ENCODE measurements at places on chromosomes 4 and X.

DNA sequence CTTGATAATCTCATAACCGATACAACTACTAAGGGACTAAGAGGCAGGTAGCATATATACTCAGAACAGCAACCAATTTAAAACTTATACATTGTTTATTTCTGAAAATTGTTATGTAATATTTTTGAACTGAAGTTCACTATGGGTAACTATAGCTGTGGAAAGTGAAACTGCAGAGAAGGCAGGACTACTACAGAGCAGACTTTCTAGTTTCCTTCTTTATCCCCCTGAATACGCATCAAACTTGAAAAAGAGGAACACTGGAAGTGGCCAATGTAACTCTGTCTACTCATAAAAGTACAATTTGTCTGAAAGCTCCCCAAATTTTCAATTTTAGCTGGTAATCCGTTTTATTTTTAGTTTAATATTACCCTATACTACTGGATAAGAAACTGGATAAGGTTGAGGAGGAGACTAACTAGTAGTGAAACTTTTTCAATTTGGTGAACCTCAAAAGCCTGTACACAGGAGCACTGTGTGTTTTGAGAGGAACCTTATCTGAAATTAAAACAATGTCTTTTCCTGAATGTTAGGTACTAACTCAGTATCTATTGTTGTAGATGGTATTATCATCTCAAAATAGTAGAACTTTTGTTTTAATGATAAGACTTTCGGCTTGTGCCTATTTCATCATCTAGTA is 225.8 kb downstream of the GABRG1 start:
- H3K27ac ChIP-seq: no peak overlapping the region
- no peaks in the 10 kb centered on the region for H3K4me1 ChIP-seq
- no peak for DNase-seq
- H3K36me3 ChIP-seq: no peaks in the 10 kb centered on the region
- no peak overlapping the region for H3K4me3 ChIP-seq

- H3K4me3 ChIP-seq: no peak overlapping the region
- no peaks in the 10 kb centered on the region for H3K27me3 ChIP-seq
- H3K4me1 ChIP-seq: no peaks in the 10 kb centered on the region
- no peak overlapping the region for H3K27ac ChIP-seq
These were observed 39.2 kb upstream of the HS3ST1 start for GRCh38 chr4:11467931-11468330.

GRCh38 chr4:185011408-185011807 is 6.9 kb upstream of the HELT start:
- H3K27ac ChIP-seq: no peak overlapping the region
- H3K4me1 ChIP-seq: no peaks in the 10 kb centered on the region
- no peaks in the 10 kb centered on the region for H3K27me3 ChIP-seq
- DNase-seq: no peak
- H3K4me3 ChIP-seq: no peak overlapping the region

GRCh38 chrX:20595928-20596575 is 329.3 kb upstream of the RPS6KA3 start:
- H3K36me3 ChIP-seq: no peaks in the 10 kb centered on the region
- no peak overlapping the region for H3K4me3 ChIP-seq
- H3K4me1 ChIP-seq: no peaks in the 10 kb centered on the region
- H3K27ac ChIP-seq: no peak overlapping the region
- H3K27me3 ChIP-seq: no peaks in the 10 kb centered on the region

DNA sequence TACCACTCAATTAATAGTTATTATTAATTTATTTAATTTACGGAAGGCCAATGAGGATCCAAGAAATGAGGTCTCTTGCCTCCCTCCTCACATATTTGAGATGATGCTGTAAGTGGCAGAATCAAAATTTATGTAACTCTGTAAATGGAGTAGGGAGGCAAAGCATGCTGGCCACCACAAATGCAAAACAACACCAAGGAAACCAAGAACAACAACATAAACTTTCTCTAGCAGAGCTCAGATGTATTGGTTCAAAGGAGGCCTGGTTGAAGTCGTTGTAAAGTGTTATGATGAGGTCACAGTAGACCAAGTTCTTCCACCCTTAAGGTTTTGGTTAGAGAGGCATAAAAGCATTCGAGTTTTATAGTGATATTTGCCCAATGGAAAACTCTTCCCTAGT is 194.8 kb upstream of the FAT1 start:
- H3K27ac ChIP-seq: no peak overlapping the region
- no peak for DNase-seq
- no peaks in the 10 kb centered on the region for H3K36me3 ChIP-seq
- H3K4me1 ChIP-seq: no peaks in the 10 kb centered on the region
- H3K4me3 ChIP-seq: no peak overlapping the region

DNA sequence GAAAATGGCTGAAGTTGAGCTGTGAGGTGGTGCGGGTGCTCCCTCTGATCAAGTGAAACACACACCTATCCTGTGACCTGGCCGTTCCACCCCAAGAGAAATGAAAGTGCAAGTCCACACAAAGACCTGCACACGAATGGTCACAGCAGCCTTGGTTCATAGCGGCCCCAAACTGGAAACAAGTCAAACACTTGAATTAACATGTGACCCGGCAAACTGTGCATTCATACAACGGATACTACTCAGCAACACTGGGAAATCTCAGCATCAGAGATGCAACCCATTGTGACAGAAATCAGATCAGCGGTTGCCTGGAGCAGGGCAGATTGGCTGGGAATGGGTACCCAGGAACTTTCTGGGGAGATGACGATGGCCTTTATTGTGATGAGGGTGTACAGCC is 7.6 kb downstream of the G6PD start:
- H3K36me3 ChIP-seq: no peaks in the 10 kb centered on the region
- peaks cover 14% of the 10 kb centered on the region for H3K4me1 ChIP-seq
- no peak for DNase-seq
- H3K27me3 ChIP-seq: no peaks in the 10 kb centered on the region
- no peak overlapping the region for H3K27ac ChIP-seq
- no peak overlapping the region for H3K4me3 ChIP-seq

DNA sequence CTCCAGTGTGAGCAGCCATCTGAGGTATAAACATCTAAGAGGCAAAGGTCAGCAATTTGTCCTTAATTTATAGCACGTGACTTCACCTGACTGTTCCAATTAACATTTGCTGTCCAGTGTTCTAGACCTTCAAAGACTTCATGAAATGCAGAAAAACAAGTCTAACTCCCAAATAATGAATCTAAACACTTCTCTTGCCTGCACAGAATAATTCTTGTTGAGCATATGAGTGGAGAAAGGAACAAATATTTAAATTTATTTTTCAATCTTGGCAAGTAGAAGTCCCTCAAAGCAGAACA is 12.0 kb downstream of the RFC1 start:
- no peak for DNase-seq
- peaks cover 3% of the 10 kb centered on the region for H3K4me1 ChIP-seq
- H3K27me3 ChIP-seq: no peaks in the 10 kb centered on the region
- peak overlapping the region; percentile 76 for H3K27ac ChIP-seq
- H3K4me3 ChIP-seq: peak overlapping the region; percentile 3
- H3K36me3 ChIP-seq: no peaks in the 10 kb centered on the region

DNA sequence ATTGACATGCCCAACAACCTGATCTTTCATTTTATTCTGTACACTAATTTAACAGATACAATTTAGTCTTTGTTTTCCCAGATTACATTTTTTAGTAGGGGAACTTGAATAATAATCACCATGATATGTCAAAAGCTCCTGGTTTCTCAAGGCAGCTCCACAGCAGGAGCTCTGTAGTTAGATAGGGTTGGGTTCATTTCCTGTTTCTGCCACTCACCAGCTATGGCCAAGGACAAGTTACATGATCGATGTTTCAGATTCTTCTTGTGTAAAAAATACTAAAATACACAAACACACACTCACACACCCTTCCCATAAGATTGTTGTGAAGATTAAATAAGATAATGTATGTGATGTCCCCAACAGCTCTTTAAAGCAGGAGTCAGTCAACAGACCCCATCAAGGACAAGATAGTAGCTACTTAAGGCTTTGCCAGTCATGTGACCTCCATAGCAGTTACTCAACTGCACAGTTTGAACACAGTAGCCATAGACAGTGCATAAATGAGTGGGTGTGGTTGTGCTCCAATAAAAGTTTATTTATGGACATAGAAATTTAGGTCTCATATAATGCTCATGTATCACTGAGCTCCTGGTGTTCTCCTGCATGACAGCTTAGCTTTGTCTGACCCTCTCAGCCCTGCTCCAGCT is 18.4 kb downstream of the GUCY1A1 start:
- no peaks in the 10 kb centered on the region for H3K4me1 ChIP-seq
- no peak overlapping the region for H3K27ac ChIP-seq
- no peaks in the 10 kb centered on the region for H3K36me3 ChIP-seq
- no peaks in the 10 kb centered on the region for H3K27me3 ChIP-seq

GRCh38 chrX:11739776-11740175 is 18.3 kb upstream of the MSL3 start:
- no peak for DNase-seq
- H3K36me3 ChIP-seq: no peaks in the 10 kb centered on the region
- no peak overlapping the region for H3K27ac ChIP-seq
- no peak overlapping the region for H3K4me3 ChIP-seq

- no peak for DNase-seq
- no peaks in the 10 kb centered on the region for H3K36me3 ChIP-seq
- no peak overlapping the region for H3K27ac ChIP-seq
- H3K4me3 ChIP-seq: peak overlapping the region; percentile 29
These were observed 21.1 kb upstream of the PRKG2 start for GRCh38 chr4:81235982-81236749.

DNA sequence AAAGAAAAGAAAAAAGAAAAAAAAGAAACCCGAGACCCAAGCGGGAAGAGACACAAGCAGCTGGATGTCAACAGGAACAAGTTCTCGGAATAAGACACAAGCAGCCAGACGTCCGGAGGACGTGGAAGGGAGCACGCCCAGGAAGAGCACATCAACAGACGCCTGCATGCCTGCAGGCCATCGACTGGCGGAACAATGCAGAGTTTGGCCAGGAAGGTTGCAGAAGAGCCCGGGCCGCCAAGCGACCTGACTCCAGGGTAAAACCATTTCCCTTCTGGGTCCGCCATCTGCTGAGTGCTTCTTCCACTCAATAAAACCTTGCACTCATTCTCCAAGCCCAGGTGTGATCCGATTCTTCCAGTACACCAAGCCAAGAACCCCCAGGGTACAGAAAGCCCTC is 95.6 kb upstream of the PRR32 start:
- H3K36me3 ChIP-seq: no peaks in the 10 kb centered on the region
- no peak for DNase-seq
- H3K27ac ChIP-seq: no peak overlapping the region
- H3K4me1 ChIP-seq: no peaks in the 10 kb centered on the region
- H3K27me3 ChIP-seq: no peaks in the 10 kb centered on the region

DNA sequence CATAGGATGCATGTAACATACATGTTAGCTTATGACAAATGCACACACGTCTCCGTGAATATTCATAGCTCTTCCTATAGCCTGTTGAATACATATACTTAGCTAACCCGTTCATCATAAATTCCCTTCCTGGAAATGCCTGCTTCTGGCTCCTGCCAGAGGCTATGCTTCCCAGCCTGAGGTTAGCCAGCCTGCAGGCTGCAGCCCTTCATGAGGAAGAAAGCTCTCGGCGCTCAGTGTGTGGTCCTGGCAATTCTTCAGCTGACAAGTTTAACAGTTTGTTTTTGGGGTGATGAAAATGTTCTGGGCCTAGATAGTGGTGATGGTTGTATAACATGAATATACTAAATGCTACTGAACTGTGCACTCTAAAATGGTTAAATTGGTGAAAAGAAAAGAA is 48.8 kb upstream of the MAN2B2 start:
- DNase-seq: peak; percentile 67
- H3K36me3 ChIP-seq: no peaks in the 10 kb centered on the region
- H3K4me1 ChIP-seq: peaks cover 3% of the 10 kb centered on the region
- no peak overlapping the region for H3K27ac ChIP-seq

DNA sequence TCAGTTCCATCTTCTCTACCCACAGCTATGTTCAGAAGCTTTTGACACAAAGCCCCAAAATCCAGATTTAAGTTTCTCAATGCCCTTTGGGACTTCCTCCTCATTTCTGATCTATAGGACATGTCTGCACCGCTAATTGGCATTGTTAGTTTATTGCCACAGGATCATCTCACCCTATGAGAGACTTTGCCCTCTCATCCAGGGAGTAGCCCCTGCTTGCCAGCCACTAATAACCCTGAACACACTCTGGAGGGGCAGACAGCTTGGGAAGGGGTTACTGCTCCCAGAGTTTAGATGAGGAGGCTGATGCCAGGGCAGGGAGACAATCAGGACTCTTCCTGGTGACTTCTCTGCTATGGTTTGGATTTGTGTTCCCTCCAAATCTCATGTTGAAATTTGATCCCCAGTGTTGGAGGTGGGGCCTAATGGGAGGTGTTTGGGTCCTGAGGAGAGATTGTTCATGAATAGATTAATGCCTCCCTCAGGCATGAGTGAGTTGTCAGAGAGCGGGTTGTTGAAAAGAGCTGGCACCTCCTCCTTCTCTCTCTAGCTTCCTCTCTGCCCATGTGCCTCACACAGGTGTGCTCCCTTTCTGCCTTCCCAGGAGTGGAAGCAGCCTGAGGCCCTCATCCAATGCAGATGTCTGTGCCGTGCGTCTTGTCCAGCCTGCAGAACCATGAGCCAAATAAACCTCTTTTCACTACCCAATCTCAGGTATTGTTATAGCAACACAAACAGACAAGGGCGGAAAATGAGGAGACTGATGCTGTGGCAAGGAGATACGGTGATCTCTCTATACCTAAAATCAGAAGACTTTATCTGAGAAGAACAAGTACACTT is 3.6 kb upstream of the SCARB2 start:
- no peaks in the 10 kb centered on the region for H3K36me3 ChIP-seq
- peaks cover 6% of the 10 kb centered on the region for H3K4me1 ChIP-seq
- H3K27me3 ChIP-seq: no peaks in the 10 kb centered on the region
- H3K4me3 ChIP-seq: no peak overlapping the region
- no peak for DNase-seq
- no peak overlapping the region for H3K27ac ChIP-seq

GRCh38 chr4:101306225-101306624 is 41.1 kb downstream of the PPP3CA start:
- no peaks in the 10 kb centered on the region for H3K36me3 ChIP-seq
- H3K4me3 ChIP-seq: no peak overlapping the region
- no peak overlapping the region for H3K27ac ChIP-seq

DNA sequence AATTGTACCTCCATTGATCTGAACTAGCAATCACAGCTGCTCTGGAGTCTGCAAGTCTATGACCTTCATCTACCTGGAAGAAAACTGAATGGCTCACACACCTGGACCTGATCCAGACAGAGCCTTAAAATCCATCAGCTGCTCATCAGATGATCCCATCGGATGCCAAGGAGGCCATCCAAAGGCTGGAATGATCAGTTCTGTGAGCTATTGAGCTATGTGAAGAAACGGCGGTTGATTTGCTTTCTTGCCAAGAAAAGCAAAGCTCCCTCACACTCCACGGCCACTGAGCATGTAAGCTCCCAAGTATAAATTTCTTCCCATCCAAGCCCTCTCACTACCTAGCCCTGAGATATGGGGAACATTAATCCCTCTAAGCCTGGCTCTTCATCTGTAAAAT is 63.1 kb downstream of the RELL1 start:
- no peaks in the 10 kb centered on the region for H3K27me3 ChIP-seq
- no peak overlapping the region for H3K4me3 ChIP-seq
- DNase-seq: no peak
- no peaks in the 10 kb centered on the region for H3K36me3 ChIP-seq

GRCh38 chr4:101183666-101184373 is 163.5 kb downstream of the PPP3CA start:
- H3K27me3 ChIP-seq: no peaks in the 10 kb centered on the region
- H3K36me3 ChIP-seq: no peaks in the 10 kb centered on the region
- H3K4me1 ChIP-seq: no peaks in the 10 kb centered on the region

Data from testis (tissue), 5 donors.